ENCODE measurements at places on chromosomes 3 and 15. TPM values are rescaled to one million over a fixed set of nuclear protein-coding genes. Genes with fewer than 3 reads are reported as not detected.

HEMK1 gene
- 13.4 TPM for total RNA-seq

GRK7 gene
- under 0.01 TPM for total RNA-seq

PTX3 gene
- total RNA-seq = 417 TPM

AMT gene
- total RNA-seq = 3.0 TPM

OXSR1 gene
- total RNA-seq = 23.2 TPM

MFAP1 gene
- 27.1 TPM for total RNA-seq

CYFIP1 gene
- 60.7 TPM for total RNA-seq

SLC27A2 gene
- 0.13 TPM for total RNA-seq

PLSCR2 gene
- not detected for total RNA-seq

P2RY1 gene
- 8.8 TPM for total RNA-seq

ADIPOQ gene
- not detected for total RNA-seq

TRAK1 gene
- 21.5 TPM for total RNA-seq

TF gene
- 0.08 TPM for total RNA-seq

MORC1 gene
- total RNA-seq = not detected

ATP13A5 gene
- not detected for total RNA-seq

ESYT3 gene
- total RNA-seq = not detected

CIP2A gene
- total RNA-seq = 6.7 TPM

ZNF662 gene
- total RNA-seq = 1.3 TPM

GOLGA6L10 gene
- not detected for total RNA-seq

NTRK3 gene
- total RNA-seq = 0.26 TPM

IGSF11 gene
- not detected for total RNA-seq

TMEM207 gene
- not detected for total RNA-seq

CYP8B1 gene
- not detected for total RNA-seq

OXTR gene
- total RNA-seq = 4.3 TPM

PARP6 gene
- 12.4 TPM for total RNA-seq

GOLGA6A gene
- 6.9 TPM for total RNA-seq

TUSC7 gene
- not detected for total RNA-seq

CLDN18 gene
- not detected for total RNA-seq

DNAJA4 gene
- 0.88 TPM for total RNA-seq

DNAH12 gene
- total RNA-seq = not detected

XCR1 gene
- total RNA-seq = not detected

IL12A gene
- total RNA-seq = 6.9 TPM

MUC13 gene
- not detected for total RNA-seq

SLC6A20 gene
- not detected for total RNA-seq

GOLGA6D gene
- not detected for total RNA-seq

MAGI1 gene
- 6.4 TPM for total RNA-seq

WDR93 gene
- under 0.01 TPM for total RNA-seq

PLA2G4D gene
- not detected for total RNA-seq

PP2D1 gene
- total RNA-seq = not detected

LMOD3 gene
- total RNA-seq = 0.08 TPM

CCDC33 gene
- not detected for total RNA-seq

BHLHE40 gene
- total RNA-seq = 83.5 TPM

MAP4 gene
- total RNA-seq = 168 TPM

HRG gene
- not detected for total RNA-seq

ACKR4 gene
- total RNA-seq = not detected

SLC6A1 gene
- total RNA-seq = not detected

U2SURP gene
- total RNA-seq = 35.6 TPM

ZNF660 gene
- 3.8 TPM for total RNA-seq

CD96 gene
- 0.13 TPM for total RNA-seq

Measured in epithelial cell of alveolus of lung (primary cell).